RKO (cell line): ENCODE measurements at places on chromosomes 4 and X.

GRCh38 chrX:29666366-29666765 lies 549.0 kb upstream of the MAGEB2 start:
- DNase-seq = no peak

DNA sequence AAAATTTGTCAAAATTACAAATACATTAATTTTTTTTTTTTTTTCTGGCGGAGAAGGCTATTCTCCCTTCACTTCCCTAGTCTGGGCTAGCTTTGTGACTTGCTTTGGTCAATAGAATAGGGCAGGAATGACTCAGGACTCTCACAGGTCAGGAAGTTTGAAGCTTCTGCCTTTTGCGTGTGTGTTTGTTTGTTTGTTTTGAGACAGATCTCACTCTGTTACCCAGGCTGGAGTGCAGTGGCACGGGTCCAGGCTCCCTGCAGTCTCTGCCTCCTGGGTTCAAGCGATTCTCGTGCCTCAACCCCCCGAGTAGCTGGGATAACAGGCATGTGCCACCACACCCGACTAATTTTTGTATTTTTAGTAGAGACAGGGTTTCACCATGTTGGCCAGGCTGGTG lies 55.9 kb upstream of the USP9X start:
- no peak for DNase-seq

DNA sequence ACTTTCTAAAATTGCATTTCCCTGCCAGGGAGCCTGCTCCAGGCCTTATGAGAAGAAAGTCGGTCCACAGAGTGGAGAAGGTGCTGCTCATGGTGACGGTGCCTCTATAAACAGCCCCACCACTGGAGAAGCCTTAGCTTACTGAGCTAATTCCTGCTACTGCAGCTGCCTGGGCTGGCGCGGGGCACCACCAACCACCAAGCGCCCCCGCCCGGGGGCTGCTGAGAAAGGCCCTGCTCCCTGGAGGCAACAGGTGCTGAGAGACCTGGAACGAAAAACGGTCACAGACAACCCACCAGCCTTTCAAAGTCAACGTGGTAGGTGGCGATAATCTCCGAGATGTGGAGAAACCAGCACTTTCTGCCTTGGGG lies 2.9 kb downstream of the HCFC1 start:
- no peak for DNase-seq

DNA sequence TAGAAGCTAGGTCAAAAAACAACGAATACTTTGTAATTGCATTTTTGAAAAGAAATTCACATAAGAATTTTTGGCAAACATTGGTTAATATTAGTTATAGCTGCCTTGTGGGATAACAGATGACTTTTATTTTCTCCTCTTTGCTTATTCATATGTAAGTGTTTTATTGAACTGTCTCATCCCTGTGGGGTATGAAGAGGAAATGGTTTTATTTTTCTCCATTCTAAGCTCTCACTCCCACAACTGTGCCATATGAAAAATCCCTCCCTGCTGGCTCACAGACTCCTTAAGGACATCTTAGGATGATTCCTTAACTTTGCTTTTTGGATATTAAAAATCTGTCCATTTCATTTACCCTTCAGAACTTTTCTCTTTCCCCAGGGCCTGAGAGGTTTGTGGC lies 300.6 kb downstream of the PPP1R2C start:
- no peak for DNase-seq

- peak; percentile 86 for DNase-seq
Measured at GRCh38 chr4:110620691-110621327, 2.1 kb downstream of the PITX2 start.

DNA sequence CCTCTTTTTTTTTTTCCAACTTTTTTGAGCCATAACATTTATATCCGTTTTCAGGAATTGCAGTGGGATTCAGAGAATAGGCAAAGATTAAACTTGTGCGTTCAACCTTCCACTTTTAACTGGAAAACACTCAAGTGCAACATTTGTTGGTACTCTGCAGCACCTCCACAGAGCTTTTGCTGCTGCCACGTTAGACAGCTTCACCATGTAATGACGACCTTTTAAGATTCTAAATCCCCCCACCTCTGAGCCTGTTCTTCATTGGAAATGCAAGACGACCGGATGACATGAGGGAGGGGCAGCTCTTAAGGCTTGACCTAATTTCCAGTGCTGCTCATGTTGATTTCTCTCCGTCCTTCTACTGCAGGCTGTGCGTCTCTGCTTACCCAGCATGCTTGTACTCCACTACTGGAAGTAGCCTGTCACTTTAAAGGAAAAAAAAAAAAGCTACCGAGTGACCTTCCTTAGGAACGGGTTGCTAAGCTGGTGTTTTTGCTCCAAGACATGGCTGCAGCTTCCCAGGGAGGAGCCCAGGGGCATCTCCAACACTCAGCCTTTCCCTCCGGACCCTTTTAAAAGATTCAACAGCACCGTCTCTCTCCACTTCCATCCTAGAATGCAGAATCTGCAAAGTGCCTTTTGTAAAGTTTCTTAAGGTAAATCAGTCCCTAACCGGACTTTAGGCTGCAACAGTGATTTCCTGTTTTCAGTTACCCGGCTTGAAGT lies at the start of gene CC2D2A:
TSS of gene CC2D2A (plus strand) at position 481 of the 726 bp plus-strand sequence. CDS start 6,051 bp downstream, outside the sequence.
- peak; percentile 83 for DNase-seq

DNA sequence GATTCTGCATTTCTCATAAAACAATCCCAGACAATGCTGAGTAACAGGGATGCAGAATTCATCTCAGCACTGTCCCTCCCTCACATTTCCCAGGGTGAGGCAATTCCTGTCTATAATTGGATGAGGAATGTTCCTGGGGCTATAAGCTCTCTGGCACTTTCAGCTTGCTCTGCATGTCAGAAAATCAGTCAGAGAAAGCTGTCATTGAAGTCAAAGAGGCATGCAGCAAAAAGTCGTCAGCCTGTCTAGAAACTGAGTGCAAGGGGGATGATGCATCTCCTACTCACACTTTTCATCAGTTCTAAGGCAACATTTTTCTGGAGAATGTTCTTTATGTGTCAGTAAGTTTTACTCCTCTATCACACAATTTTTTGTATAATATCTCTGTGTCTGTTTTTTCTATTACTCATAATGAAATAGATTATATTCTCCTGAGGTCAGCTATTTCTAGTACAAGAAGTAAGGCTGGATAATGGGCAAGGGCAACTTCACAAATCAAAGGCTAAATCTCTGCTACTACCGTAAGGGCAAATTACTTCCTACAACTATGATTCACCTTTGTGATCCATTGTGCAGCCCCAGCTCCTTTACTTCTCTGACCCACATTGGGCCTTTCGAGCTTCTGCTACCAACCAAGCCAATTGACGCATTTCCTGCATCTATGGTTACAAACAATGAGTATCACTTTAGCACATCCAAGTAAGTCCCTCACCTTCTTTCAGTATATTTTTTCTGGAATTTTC lies 56.0 kb downstream of the TASL start:
- no peak for DNase-seq

GRCh38 chr4:109009909-109010308 lies 247.1 kb upstream of the ETNPPL start:
- DNase-seq = no peak

DNA sequence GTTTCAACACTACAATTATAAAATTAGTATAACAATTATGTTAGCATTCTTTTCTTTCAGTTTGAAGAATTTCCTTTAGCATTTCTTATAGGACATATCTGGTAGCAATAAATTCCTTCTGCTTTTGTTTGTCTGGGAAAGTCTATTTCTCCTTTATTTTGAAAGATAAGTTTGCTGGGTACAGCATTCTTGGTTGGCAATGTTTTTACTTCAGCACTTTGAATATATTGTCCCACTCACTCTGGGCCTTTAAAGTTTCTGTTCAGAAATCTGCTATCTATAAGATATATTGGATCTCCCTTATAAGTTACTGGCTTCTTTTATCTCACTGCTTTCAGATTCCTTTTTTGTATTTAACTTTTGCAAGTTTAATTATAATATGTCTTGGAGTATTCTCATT lies 222.1 kb downstream of the PARM1 start:
- no peak for DNase-seq

- DNase-seq = peak; percentile 19
Measured at GRCh38 chr4:188295899-188296298, 156.7 kb downstream of the TRIML1 start.

- DNase-seq = no peak
Measured at GRCh38 chr4:110371016-110371770, 104.8 kb upstream of the ENPEP start.

- no peak for DNase-seq
Measured at GRCh38 chr4:168390041-168390440, 71.5 kb upstream of the DDX60 start.

DNA sequence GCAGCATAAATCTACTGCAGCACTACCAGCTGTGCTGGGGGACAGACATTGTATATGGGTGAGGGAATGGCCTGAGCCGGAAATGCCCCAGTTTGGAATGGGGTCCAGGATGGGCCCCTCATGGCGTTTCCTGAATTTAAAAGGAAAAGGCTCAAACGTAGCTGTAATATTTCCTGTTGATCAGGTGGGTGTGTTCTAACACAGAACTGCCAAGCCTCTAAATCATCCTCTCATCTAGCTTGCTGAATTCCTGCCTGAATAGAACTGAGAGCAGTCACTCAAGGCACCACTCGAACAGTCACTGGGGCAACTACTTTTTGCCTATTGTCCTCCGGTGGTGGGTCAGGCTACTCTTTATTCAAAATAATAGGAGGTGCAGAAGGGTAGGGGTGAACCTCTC lies 28.7 kb downstream of the ADH6 start:
- DNase-seq = no peak

- DNase-seq = no peak
Measured at GRCh38 chr4:83556816-83557215, 20.9 kb downstream of the GPAT3 start.

- no peak for DNase-seq
Measured at GRCh38 chrX:72532366-72532765, 40.3 kb downstream of the HDAC8 start.

GRCh38 chr4:167218022-167218608 lies 16.2 kb downstream of the SPOCK3 start:
- no peak for DNase-seq

GRCh38 chrX:10524578-10524977 lies 95.8 kb downstream of the MID1 start:
- DNase-seq = no peak
